ENCODE measurements at places on chromosomes 7 and 10.

DNA sequence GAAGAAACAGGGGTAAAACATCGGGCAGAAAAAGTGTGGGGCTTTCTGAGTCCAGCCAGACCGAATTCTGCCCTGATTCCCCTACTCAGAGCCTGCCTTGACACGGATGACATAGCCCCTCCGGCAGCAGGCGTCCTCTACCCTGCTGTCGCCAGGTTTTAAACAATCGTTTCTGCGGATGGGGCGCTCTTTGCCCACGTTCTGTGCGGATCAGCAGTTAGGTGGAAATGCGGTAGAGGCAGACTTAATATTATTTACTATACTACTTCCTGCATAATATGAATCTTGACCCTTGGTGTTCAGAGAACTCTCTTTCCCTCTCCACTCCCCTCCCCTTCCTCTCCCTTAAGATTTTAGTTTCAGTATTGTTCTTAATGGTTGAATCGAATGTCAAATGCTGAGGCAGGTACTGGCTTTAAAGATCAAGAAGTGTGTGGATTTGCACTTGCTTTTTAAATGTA lies 2.4 kb downstream of the GATA3 start:
- DNase-seq: peak; percentile 55
- peak overlapping the region; percentile 96 for H3K27ac ChIP-seq
- peaks cover 17% of the 10 kb centered on the region for H3K27me3 ChIP-seq
- peak overlapping the region; percentile 88 for H3K4me3 ChIP-seq

DNA sequence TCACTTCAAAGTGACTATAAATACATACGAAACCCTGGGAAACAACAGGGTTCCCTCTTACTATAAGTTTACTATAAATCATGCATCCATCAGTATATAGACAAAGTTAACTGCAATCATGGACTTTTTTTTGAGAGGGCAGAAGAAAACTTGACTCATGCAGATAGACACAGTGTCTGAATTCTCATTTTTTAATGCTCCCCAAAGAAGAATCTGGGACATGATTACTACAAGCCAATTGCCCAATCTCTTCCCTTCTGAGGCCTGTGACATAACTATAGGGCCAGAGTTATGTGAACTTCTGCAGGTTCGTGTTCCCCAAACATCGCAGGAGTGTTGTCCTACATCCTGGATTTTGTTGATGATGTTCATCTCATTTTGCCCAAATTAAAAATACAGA lies 376.5 kb downstream of the KCNMA1 start:
- peaks cover 2% of the 10 kb centered on the region for H3K27me3 ChIP-seq
- DNase-seq: no peak
- no peaks in the 10 kb centered on the region for H3K36me3 ChIP-seq
- H3K4me3 ChIP-seq: no peak overlapping the region
- peak overlapping the region; percentile 50 for H3K27ac ChIP-seq

DNA sequence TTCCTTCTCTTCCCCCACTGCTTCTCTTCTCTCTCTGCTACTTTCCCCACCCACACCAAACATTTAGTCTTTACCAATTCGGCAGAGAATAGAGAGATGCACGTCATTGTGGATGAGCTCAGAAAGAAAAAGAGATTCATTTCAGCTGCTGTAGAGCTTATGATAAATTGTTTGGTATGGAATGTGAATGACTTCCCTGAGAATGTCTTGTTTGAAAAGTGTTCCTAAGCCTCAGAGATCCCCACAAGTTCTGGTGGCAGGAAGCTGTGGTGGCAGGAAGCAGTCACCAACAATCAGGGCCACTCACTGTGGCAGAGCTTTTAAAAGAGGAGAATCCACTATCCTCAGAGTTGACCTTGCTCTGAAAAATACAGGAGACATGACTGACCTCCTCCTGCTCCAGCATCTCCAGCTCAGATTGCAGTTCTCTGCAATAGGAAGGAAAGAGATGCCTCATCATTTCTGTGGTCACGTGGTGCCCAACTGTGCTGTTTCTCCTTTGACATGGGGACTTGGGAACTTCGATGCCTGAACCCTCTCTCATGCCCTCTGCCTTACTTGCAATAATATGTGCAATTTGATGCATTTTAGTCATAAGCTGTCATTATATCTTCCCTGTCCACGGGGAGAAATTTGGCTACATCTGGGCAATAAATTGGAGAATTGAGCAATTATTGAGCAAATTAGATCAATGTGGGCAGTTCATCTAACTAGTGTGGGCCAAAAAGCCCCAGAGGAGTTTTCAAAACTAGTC lies 76.5 kb downstream of the BMPER start:
- DNase-seq: no peak
- H3K27ac ChIP-seq: no peak overlapping the region
- no peak overlapping the region for H3K4me3 ChIP-seq
- no peaks in the 10 kb centered on the region for H3K4me1 ChIP-seq

DNA sequence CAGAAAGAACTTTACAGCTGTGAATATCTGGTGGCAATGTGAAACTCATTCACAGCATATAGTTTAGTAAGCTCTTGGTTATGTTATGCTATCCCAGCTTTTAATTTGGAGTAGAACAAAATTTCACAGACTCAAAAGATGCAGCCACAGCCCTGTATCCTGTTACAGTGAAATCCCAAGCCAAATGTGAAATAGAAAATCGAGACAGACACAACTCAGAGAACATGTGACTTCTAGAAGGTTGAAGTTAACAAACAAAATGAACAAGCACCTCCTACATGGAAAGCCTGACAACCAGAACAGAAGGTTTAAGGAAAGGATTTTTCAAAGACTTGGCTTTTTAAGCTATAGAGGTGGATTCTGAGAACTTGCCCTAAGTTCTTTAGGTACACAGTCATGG lies 39.6 kb downstream of the JAZF1 start:
- no peak overlapping the region for H3K27ac ChIP-seq
- no peaks in the 10 kb centered on the region for H3K27me3 ChIP-seq
- H3K4me3 ChIP-seq: no peak overlapping the region
- no peak for DNase-seq

GRCh38 chr10:4227586-4227985 lies 442.6 kb upstream of the KLF6 start:
- no peaks in the 10 kb centered on the region for H3K36me3 ChIP-seq
- DNase-seq: no peak
- H3K4me1 ChIP-seq: no peaks in the 10 kb centered on the region
- H3K4me3 ChIP-seq: no peak overlapping the region
- no peak overlapping the region for H3K27ac ChIP-seq

DNA sequence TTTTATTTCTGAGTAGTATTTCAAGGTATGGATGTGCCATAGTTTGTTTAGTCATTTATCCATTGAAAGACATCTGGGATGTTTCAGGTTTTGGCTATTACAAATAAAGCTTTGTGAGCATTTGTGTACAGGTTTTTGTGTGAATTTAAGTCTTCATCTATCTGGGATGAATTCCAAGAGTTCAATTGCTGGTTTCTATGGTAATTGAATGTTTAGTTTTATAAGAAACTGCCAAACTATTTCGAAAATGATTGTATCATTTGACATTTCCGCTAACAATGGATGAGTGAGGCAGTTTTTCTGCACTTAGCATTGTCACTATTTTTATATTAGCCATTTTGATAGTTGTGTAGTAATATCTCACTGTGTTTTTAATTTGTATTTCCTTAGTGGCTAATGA lies 99.4 kb downstream of the WDFY4 start:
- no peaks in the 10 kb centered on the region for H3K27me3 ChIP-seq
- DNase-seq: no peak
- H3K4me1 ChIP-seq: no peaks in the 10 kb centered on the region
- no peak overlapping the region for H3K27ac ChIP-seq
- H3K36me3 ChIP-seq: no peaks in the 10 kb centered on the region

GRCh38 chr10:65892284-65892683 lies 1033.6 kb upstream of the LRRTM3 start:
- no peak for DNase-seq
- no peak overlapping the region for H3K4me3 ChIP-seq
- no peaks in the 10 kb centered on the region for H3K4me1 ChIP-seq
- no peaks in the 10 kb centered on the region for H3K27me3 ChIP-seq
- no peaks in the 10 kb centered on the region for H3K36me3 ChIP-seq

DNA sequence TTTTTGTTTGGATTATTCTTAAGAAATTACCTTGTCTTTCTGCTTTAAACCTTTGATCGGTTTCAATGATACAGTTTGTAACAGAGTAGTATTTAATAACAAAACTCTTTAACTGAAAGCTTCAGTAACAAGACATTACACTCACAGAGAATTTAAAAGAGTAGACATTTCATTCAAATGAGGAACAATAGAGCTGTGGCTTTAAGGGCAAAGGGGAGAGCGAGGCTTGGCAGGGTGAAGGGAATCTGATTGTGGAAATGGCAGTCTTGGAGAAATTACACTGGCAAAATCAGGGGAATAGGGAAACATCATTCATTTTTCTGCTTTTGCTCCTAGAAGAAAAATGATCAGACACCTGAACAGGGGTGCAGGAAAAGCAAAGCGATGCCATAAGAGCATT lies 5.1 kb upstream of the HIPK2 start:
- no peaks in the 10 kb centered on the region for H3K36me3 ChIP-seq
- no peak for DNase-seq
- H3K27ac ChIP-seq: no peak overlapping the region
- peaks cover 14% of the 10 kb centered on the region for H3K4me1 ChIP-seq

- no peak for DNase-seq
- no peaks in the 10 kb centered on the region for H3K27me3 ChIP-seq
- H3K4me3 ChIP-seq: peak overlapping the region; percentile 87
These were observed 3.0 kb downstream of the ZFAND2A start for GRCh38 chr7:1156782-1157535.

DNA sequence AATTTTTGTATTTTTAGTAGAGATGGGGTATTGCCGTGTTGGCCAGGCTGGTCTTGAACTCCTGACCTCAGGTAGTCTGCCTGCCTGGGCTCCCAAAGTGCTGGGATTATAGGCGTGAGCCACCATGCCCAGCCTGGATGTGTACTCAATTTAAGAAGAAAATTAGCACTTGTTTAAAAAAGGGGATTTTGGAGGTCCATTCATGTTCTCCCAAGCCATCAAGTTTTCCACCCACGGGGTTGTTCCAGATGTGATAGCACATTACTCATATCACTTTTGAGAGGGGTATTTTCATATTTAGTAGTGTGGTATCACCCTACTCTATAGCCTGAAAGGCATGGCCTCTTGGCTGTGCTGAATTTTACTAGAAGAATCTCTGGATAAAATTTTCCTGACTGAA lies 10.5 kb upstream of the SLC26A3 start:
- H3K27me3 ChIP-seq: no peaks in the 10 kb centered on the region
- H3K27ac ChIP-seq: peak overlapping the region; percentile 91
- H3K4me1 ChIP-seq: peaks cover 34% of the 10 kb centered on the region
- DNase-seq: peak; percentile 45
- H3K4me3 ChIP-seq: peak overlapping the region; percentile 37

Data from activated naive CD8-positive, alpha-beta T cell treated with anti-CD3 and anti-CD28 coated beads, Interleukin-2, amount 50 U/mL, for 24 hours (primary cell).